ENCODE measurements at places on chromosomes 12 and 14. TPM values are rescaled to one million over a fixed set of nuclear protein-coding genes. Genes with fewer than 3 reads are reported as not detected.

Gene RAD51AP1
- 46.3 TPM for total RNA-seq

DNA sequence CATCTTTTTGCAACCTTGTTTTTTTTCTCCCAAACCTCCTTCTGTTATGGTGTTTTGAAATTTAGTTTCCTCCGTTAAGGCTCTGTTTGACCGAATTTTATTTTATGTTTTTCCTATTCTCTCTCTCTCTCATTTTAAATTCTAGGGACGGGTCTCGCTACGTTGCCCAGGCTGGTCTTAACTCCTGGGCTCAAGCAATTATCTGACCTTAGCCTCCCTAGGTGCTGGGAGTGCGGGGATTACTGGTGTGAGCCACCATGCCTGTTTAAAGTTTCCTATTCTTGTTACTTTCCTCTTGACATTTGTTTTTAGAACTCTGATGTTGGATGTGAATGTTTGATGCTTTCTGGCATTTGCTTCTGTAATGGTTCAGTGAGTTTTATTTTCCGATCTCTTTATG lies 1.0 kb downstream of the ZC3H14 start:
- no peak for DNase-seq

GRCh38 chr14:62824086-62824485 lies 221.2 kb downstream of the KCNH5 start:
- no peak for DNase-seq

Gene REP15
- total RNA-seq: not detected

Gene TAS2R7
- not detected for total RNA-seq
